Stimulated activated CD8-positive, alpha-beta memory T cell treated with anti-CD3 and anti-CD28 coated beads, Interleukin-15, amount 100 ng/mL, for 48 hours (primary cell): ENCODE measurements at places on chromosomes 5 and 9.

- DNase-seq, result no peak
Measured at GRCh38 chr5:116137544-116138378, 52.9 kb downstream of the COMMD10 start.

DNA sequence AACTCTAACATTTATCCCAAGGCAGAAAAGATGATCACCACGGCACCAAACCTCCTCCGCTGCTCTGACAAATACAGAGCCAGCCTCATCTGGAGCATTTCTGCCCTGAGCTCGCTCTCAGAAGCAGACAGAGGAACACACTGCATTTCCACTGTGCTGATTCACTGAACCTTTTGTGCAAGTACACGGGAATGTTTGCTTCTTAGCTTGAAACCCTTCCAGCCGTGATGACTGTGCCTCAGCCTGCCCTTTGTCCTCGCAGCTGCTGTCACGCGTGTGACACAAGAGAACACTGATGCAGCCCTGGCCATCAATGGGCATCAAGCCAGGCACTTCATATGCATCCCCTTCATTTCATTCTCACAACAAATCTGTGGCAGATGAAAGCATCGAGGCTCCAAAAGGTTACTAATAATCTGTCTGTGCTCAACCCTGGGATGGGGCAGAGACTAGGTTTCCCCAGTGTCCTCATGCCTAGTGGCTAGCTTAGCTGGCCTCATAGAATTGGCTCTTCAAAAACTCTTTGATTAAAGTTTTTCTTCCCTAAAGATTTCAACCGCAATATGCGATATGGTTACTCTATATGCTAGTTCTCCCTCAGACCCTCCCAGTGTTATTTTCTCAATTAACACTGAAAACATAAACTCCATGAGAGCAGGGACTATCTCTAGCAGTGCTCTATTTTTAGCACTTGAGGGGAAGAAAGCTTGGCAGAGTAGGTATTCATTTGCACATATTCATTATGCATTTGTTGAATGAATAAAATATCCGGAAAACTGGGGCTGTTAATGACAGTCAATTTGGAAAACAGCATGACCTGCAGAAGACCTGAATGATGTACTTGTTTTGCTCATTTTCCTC lies 7.3 kb downstream of the CDC14B start:
- no peak for DNase-seq

- DNase-seq, result no peak
Measured at GRCh38 chr5:88256872-88257271, 11.8 kb downstream of the TMEM161B start.

DNA sequence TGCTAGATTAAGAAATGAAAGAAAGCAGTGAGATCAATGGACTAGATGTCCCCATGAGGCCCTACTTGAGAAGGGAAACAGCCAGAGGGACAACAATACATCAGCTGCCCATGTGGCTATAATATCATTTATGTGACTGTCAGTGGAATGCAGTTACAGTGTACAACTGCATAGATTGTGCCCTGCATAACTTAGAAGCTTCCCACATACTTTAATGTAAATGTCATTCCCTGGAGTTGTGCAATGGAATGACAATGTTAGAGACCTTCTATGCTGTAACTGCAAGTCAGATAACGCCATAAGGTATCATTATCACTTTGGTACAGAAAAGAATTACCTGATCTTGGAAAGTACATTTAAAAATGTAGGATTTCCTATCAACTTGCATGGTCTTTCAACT lies 67.4 kb downstream of the FBN2 start:
- no peak for DNase-seq
